ENCODE measurements at places on chromosomes 4 and X.

- no peak for DNase-seq
These were observed 25.1 kb upstream of the ANK2 start for GRCh38 chr4:113024388-113024787.

DNA sequence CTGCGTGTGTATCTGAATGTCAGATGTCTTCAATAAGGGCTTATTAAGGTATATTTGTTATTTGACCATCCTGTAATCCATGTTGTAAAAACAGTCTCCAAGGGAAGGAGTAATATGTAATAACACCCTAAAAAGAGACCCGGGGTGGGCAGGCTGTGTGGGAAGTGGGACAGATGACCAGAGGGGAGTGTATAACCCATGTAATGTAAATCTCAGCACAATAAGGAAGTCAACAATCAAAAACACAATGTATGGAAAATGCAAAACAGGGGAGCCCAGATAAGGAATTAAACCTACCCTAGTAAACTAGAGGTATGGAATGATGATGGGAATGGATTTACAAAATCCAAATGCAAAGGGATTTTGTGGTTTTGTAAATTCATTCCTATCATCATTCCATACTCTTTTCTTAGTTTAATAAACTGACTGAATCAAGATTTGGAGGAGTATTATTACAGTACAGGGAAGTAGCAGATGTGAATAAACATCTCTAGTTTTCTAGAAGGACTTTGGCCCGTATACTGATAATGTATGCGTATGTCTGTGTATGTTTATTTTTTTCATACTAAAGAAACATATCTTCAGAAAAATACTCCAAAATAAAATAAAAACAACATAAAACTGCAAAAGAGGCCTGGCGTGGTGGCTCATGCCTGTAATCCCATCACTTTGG is 15.7 kb upstream of the ENPEP start:
- no peak for DNase-seq

DNA sequence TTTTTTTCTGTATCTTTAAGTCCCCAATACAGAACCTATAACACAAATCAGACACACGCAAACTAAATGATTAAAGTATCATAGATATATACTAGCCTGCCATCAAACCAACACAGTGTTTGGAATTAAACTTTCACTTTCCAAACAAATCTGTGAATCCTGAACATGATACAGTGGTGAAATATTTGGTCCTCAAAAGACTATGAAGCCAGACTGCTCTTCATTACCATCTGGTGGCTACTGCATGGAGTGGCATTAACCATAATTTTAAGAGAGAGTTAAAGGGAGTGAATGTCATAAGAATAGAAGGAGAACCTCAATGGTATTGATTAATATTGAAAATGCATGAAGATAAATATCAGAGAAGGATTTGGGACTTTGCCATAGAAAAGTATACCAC is 9.2 kb upstream of the GABRA4 start:
- DNase-seq: no peak

DNA sequence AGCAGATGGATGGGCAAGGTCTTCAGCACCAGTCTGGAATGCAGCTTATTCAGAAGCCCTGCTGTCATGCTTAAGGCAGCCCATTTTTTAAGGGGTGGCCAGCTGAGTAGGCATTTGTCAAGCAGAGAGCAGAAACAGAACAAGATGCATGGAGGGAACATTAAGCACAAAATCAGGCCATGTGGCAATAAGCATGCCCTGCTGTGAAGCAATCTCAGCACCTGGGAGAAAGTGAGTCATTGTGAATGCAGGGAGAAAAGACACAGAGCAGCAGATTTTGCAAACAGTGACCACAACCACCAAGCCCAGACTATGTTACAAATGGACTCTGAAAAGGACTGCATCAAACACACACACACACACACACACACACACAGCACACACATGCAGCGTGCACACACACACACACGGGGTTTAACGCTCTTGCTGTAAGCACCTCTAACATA is 94.1 kb upstream of the GALNT7 start:
- no peak for DNase-seq

DNA sequence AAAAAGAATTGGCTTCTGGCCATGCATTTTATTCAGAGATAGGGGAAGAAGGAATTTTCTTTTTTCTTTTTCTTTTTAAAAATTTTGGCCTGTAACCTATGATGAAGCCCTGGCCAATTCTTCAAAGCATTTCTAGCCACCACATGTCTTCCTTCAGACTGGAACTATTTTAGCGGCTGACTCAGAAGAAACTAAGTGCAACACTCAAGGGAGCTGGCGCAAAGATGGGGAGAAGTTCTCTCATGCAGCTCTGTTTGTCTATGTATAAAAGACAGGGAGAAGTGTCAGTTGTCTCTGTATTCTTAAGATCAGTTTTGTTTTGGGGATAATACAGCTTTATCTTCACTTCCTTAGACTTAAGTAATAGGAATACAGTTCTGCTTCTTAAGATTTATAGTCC is 46.1 kb downstream of the MBNL3 start:
- no peak for DNase-seq

DNA sequence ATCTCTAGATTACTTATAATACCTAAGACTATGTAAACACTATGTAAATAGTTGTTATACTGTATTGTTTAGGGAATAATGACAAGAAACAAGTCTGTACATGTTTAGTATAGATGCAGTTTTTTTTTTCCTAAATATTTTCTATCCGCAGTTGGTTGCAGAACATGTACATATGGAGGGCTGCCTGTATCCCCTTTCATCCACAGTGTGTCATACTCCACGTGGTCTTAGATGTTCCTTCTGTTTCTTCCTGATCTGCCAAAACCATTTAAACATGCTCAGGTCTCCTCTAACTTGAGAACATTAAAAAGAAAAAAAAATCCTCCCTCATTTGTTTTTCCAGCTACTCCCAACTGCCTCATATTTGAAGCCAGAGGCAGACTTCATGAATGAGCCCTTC is 14.0 kb downstream of the OCIAD1 start:
- no peak for DNase-seq

GRCh38 chr4:174663216-174663615 is 140.9 kb upstream of the HPGD start:
- no peak for DNase-seq

DNA sequence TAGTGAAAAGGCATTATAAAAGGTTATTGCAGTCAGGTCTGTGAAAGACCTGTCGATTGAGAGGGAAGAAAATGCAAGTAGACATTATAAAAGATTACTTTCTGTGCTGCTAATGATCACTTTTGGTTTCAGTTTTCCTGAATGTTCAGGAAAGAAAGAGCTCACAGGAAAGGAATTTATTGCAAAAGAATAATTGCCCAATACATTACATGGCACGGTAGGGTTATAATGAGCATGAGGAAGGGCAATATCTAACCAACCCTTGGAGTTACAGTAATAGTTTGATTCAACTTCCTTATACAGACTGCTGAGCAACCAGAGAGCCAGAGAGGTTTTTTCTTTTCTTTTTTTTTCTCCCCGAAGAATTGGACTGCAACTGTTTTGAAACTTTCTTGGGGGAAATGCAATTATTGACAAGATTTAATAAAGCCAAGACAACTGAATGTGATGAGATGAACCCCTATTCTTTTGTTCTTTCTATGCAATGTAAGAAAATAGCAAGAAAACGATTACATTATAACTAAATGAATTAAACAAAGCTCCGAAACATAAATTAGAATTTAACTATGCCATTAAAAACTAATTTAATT is 247.0 kb downstream of the C4orf33 start:
- no peak for DNase-seq

DNA sequence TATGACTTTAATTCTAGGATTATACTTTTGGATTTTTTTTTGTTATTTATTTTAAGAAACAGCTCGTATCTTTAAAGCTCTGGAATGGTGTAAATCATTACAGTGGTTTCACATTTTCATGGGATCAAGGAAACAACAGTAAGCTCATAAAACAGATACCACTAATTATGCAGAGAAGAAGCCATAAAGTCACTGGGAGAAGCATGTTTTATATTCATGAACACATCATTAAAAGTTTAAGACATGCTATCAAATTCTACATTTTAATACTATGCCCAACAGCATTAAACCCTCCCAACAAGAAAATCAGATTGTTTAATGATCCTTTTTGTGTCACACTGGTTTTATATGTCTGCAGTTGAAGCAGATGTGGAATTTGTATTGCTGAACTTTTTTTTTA is 149.9 kb downstream of the FBXO8 start:
- DNase-seq: no peak

DNA sequence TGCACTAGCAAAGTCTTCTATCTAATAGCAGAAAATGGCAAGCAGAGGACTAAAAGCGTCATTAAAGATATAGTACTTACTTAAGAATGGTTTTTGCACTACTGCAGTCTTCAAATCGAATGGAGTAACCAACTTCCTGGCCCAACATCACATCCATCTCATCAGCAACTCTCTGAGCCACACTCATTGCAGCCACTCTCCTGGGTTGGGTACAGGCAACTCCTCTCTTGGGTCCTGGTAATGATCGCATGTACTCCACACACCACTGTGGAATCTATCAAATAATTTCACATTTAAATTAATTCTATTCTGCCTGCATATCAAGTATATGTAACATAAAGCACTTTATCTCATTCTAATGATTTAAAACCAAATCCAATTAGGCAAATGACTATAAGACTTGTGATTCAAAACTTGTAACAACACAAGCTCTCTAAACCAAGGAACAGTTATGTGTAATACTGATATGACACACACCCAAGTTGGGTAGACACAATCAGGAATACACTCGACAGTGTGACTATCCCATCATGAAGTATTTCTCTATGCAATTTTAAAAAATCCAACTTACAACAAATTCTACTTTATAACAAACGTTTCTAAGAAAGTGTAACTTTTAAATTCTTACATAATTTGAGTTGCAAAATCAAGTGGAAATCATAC is 13.6 kb downstream of the DHX15 start:
- DNase-seq: no peak

DNA sequence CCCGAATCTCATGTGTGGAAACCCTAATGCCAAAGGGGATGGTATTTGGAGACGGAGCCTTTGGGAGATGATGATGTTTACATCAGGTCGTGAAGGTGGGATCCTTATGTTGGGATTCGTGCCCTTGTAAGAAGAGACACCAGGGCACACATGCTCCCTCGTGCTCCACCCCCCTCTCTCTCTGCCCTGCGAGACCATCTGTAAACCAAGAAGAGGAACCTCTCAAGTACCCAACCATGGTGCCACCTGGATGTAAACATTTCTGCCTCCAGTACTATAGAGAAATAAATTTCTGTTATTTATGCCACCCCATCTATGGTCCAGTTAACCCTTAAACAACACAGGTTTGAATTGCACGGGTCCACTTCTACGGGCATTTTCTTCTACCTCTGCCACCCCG is 179.4 kb downstream of the DHRSX start:
- no peak for DNase-seq

GRCh38 chr4:79575709-79576428 is 167.8 kb upstream of the GK2 start:
- no peak for DNase-seq

DNA sequence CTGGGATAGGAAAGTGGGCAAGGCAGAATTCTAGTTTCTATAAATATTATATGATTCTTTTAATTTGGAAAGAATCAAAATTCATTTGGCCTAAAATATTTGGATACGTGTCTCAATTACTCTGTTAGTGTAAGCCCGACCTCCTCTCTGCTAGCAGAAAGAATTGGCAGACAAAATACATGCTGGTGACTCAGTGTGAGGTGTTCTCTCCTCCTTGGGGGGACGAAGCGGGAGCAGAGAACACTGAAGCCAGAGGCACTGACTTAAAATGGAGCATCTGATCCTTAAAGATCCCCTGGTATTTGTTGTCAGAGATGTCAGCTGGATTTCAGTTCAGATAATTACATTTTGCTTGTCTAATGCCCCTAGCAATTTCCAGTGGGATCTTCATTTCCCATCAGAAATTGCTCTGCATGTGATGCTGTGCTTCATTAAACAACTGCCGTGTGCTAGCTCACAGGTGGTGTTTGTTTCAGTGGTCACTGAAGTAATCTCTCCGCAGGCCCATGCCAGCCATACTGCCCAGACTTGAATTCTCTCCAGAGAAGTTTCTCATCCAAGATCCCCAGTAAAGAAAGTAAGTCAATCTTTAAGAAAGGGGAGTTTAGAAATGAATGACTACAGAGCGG is 188.7 kb upstream of the TLL1 start:
- no peak for DNase-seq

- no peak for DNase-seq
These were observed 138.4 kb upstream of the HCCS start for GRCh38 chrX:10972706-10973105.

DNA sequence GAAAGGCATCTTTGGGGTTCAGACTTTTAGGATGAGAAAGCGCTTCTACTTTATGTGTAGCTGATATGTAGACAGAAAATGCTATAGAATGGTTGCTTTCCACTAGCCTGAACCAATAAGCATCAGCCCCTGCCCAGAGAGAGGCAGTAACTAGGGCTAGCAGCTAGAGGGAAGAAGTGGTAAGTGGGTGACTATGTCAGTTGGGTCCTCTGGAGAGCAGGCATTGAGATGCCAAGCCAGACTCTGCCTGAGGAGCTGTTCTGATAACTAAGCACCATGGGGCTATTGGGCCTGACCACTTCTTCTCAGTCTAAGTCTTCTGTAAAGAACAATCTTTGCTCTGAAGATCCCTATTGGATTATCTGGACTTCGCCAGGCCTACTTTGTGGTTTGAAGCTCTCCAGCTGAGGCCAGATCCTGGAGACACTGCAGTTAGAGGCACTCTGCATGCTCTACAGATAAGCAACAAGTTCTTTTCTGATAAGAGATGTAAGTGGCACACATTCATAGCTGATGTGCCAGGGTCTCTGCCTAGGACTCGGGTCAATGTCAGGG is 146.1 kb downstream of the RBM46 start:
- no peak for DNase-seq

DNA sequence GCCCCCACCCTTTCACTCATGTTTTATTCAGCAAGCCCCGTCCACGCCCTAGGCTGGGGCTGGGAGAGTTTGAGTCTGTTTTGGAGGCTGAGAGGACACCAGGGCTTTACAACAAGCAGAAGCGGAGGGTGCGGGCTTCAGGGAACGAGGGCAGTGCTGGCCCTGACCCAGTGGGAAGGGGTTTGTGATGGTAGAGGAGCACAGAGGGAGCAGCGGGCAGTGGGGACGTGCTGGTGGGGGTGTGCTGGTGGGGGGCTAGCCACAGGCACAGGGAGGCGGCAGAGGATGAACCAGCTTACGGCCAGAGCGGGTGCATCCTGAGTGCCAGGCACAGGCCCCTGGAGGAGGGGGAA is 26.4 kb downstream of the NSG1 start:
- no peak for DNase-seq

- DNase-seq: no peak
These were observed 2.9 kb downstream of the SORBS2 start for GRCh38 chr4:185809121-185809520.

- DNase-seq: no peak
These were observed 28.8 kb downstream of the RBM47 start for GRCh38 chr4:40600850-40601249.

- no peak for DNase-seq
These were observed 70.0 kb upstream of the FAM241A start for GRCh38 chr4:112075129-112075753.

DNA sequence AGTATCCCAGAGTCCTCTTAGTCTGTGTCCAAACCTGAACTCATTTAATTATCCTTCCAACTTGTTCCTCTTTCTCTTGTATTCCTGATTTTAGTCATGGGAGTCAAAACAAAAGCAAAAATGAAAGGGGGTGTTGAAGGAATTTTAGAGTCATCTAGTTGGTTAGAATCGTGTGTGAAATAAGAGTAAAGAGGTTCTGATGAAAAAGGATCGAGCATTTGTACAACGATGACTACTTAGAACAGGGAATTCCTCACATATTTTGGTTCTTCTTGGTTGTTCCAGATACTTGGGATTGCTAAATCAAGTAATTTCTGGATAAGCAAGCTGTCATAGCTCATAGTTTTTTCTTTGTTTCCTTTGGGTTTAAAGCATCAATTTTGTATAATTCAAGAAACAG is 194.4 kb downstream of the BCOR start:
- DNase-seq: no peak
